ENCODE measurements at places on chromosomes 4 and X.

DNA sequence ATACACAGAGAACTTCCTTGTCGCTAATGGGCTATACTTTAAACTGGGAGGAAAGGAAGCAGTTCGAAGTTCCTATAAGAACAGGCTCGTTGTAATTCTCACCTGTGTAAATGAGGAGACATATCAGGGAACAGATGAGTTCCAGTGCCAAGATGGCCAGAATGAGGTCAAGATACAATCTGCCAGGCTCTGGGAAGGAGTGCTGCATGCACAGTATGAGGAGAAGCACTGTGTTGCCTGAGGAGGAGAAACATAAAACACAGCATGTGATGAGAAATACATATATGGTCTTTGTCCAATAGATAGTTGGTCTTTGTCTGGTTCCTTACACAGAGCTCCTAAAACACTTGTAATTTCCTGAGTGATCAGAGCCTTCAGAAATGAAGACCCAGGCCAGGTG is 24.3 kb downstream of the TMEM192 start:
- no peak for DNase-seq

DNA sequence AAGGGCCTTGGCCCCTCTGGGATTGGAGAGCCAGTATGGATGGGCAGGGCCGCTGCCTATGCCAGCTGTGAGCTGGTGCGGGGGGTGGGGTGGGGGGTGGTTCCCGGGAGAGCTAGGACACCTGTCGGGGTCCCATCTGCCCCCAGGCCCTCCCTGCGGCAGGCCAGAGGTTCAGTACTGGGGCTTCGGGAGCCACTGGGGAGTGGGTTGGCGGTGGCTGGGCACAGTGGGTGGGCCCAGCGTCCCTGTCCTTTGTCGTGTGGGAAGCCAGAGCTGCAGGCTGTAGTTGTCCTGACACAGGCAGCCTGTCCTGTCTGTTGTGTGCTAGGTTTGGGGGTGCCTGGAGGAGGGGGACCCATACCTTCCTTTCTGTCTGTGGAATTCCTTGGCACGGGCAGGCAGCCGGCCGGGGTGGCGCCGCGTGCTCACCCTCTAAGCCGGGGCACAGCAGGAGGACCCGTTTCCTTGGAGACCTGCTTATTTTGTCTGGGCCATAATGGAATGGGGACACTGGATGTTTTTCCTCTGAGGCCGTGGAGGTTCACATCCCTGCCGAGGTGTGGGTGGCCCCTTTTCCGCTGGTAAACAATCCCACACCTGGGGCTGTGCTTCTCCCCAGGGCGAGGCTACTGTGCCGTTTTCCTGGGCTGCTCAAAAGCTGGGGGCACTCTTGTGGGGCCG is 14.8 kb downstream of the DOK7 start:
- DNase-seq: no peak

GRCh38 chr4:62482355-62482754 is 1282.2 kb downstream of the ADGRL3 start:
- no peak for DNase-seq

- DNase-seq: no peak
Observed at GRCh38 chr4:47032405-47033106, 1.2 kb downstream of the GABRB1 start.

GRCh38 chrX:13412208-13412600 is 92.4 kb upstream of the ATXN3L start:
- no peak for DNase-seq

DNA sequence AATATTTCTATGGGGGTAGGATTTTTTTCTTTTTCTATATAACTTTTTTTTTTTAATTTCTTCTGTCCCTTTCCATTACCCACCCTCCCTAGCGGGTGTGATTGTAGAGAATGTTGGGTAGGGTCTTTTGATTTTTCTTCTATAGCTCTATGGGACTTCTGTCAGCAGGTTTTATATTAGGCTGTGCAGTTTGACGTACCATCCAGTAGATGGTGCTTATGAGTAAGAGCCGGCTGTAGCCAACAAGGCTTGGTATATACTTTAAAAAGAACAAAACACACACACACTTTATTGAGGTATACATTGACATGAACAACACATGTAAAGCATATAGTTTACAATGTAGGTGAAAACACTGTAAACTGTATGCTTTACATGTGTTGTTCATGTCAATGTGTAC is 247.9 kb upstream of the POF1B start:
- DNase-seq: no peak
